ENCODE measurements at places on chromosomes 11 and 22.
A peak's percentile ranks its signal among the peaks of the same experiment; 100 is the strongest.

- DNase-seq, result no peak
Observed at GRCh38 chr22:49286181-49286760, 541.4 kb downstream of the BRD1 start.

GRCh38 chr11:65958291-65958690 lies 3.2 kb upstream of the SART1 start:
- DNase-seq, result no peak

GRCh38 chr22:24954114-24954463 lies 1.6 kb downstream of the KIAA1671 start:
- DNase-seq, result no peak

DNA sequence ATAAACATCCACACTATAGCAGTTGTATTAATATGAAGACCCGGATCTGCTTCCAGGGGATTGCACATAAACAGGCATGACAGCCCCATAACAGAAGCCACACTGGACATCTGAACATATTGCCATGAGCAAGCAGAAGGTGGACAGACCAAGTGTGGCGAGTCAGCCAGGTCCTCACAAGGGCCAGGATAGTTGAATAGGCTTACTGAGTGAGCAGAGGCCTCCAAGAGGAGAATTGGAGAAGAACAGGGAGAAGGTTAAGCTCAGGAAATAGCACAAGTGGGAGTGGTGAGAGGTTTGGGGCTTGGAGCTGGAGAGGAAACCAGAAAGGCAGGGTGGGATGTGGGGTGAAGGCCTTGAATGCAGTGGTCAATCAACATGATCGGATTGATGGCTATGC lies 10.8 kb downstream of the SLC35C1 start:
- DNase-seq, result no peak

DNA sequence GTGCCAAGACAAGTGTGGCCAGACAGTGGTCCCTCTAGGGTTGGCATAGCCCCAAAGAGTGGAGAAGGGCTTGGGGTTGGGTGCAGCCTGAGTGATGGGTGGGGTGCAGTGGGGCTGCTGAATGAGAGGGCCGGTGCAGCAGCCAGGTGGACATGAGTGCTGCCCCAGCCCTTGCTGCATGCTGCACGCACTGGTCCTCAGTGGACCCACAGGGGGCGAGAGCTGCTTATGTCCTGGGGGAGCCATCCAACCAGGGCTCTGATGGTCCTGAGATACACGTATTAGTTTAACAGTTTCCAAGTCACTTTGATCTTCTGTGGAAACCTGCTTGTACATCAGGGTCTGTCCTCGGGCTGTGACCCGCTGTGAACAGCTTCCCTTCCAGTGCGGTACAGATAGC lies 23.9 kb upstream of the ACR start:
- DNase-seq, result no peak

GRCh38 chr11:4140067-4140636 lies 45.6 kb downstream of the RRM1 start:
- no peak for DNase-seq

GRCh38 chr11:115677190-115677589 lies 173.0 kb upstream of the CADM1 start:
- no peak for DNase-seq

- no peak for DNase-seq
Observed at GRCh38 chr22:37747715-37748100, 50.9 kb downstream of the TRIOBP start.

DNA sequence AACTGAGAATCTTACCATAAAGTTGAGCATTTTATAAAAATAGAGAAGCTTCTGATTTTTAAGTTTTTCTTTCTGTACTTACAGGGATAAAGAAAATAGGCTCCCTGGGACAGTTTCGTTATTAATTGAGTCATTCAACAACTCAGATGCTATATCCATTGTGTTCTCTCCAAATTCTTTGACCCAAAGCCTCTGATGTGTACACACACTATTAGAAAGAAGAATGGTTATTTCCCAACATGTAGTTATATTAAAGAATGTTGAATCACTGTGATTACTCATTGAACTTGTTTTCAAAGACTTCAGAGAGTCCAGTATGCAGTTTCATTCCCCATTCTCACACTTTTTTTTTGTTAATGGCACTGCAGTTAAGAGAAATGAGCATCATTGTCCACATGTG lies 734.3 kb upstream of the ARHGAP42 start:
- DNase-seq, result no peak

DNA sequence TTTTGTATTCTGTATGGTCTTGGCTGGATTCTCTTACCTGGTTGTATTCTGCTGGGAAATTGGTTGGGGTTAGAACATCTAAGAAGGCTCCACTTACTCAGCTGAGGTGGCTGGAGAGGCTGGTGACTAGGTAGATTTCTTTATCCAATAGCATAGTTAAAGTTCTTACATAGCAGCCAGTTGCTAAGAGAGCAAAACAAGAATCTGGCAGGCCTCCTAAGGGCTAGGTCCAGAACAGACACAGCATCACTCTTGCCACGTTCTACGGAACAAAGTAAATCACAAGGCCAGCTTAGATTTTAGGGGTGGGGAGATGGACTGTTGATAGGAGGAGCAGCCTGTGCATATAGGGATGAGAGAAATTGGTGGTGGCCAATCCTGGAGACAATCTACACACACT lies 141.3 kb upstream of the CCDC90B start:
- no peak for DNase-seq

- no peak for DNase-seq
Observed at GRCh38 chr11:33730716-33731115, 5.5 kb downstream of the CD59 start.

DNA sequence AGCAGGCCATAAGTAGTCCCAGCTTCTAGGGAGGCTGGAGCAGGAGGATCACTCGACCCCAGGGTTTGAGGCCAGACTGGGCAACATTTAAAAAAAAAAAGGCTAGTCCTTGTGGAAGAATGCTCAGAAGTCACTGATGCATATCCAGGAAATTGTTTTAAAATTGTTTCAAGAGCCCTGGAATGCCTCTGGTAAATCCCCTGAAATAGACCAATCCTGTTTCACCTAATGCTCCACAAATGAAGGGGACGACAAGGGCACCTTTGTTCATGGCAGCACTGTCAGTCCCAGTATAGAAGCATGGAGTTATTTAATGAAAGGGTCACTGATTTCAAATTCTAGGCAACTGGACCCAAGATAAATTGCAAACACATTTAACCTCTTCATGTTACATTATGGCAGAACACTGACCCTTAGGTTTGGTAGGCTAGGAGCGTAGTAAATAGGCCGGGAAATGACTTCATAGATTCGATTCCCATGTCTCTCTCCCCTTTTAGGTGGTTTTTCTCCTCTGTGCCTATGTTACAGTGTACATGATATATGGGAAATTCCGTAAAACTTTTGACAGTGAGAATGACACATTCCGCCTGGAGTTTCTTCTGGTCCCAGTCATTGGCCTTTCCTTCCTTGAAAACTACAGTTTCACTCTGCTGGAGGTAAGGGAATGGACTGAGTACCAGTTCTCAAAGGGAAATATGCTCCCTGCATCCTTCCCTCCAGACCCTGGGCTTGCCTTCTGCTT lies 11.4 kb downstream of the KDELR3 start:
- no peak for DNase-seq

DNA sequence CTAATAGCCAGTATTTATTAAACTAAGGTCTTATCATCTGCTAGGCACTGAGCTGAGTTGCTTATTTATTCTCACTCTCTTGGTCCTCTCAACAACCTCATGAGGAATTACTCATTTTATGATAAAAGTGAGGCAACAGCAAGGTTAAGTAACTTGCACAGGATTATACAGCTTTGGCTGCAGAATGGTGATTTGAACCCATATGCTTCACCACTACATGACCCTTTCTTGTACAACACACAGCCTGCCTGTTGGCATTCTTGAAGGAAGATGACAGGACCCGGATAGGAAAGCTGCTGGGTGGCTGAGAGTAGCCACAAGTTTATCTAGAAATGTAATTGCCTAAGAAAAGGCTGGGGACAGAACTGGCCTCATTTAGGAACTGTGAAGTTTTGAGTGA lies 5.3 kb upstream of the PARVA start:
- no peak for DNase-seq

- no peak for DNase-seq
Observed at GRCh38 chr22:45582236-45582954, 79.7 kb downstream of the FBLN1 start.

DNA sequence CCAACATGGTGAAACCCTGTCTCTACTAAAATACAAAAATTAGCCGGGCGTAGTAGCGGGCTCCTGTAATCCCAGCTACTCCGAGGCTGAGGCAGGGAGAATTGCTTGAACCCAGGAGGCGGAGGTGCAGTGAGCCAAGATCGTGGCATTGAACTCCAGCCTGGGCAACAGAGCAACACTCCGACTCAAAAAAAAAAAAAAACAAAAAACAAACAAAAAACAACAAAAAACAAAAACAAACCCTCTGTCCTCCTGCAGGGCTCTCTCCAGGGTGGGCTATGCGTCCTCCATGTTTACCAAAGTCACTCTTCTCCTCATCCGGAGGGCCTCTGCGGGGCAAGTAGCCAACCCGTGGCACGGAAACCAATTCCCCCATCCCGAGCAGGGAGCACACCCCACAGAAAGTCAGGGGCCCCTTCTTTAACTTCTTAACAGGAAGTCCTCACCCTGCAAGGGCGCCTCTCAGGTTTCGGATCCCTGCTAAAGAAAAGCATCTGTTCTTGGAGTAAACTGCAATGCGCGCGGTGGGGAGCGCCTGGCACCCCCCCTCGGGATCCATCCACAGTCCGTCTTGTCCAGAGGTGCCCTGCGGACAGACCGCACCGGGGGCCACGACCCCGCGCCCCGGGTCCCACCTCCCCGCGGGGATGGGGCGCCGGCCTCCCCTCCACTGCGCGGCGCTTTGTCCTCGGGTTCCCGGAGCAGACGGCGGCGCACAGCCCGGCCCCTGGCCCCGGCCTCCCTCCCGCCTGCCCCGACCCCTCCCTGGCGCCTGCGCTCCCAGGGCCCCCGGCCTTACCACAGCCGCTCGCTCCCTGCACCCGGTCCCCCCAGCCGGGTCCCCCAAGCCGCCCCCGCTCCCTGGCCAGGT lies 712 bp downstream of the CERK start:
- DNase-seq, result no peak

DNA sequence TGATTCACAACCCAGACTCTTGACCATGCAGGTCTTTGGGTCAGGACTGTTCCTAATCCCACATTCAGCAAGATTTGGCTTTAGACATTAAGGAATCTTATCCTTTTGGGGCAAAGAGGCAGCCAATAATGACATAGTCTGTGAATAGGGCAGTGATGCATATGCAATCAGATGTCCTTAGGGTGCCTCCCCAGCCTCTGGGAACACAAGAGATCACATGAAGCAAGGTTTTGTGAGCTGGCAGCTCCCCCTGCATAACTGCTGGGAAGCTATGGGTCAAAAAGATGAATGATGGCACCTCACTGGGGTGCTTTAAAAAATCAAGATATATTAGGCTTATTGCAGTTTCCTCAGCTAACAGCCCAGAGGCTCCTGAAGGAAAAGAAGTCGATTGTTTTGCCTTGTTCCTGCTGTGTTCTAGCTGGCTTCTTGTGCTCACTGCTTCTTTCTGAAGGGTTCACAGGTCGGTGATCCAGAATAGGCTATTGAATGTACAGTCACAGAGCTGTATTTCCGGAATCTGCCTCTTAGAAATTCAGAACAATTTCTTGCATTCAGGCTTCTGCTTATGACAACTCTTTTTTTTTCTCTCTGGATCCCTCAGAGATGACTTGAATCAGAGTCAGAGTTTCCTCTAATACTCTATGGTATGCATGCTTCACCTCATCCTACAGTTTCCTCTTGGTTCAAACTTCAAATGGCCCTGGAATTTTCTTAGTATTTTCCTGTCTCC lies 31.7 kb downstream of the INSC start:
- no peak for DNase-seq

DNA sequence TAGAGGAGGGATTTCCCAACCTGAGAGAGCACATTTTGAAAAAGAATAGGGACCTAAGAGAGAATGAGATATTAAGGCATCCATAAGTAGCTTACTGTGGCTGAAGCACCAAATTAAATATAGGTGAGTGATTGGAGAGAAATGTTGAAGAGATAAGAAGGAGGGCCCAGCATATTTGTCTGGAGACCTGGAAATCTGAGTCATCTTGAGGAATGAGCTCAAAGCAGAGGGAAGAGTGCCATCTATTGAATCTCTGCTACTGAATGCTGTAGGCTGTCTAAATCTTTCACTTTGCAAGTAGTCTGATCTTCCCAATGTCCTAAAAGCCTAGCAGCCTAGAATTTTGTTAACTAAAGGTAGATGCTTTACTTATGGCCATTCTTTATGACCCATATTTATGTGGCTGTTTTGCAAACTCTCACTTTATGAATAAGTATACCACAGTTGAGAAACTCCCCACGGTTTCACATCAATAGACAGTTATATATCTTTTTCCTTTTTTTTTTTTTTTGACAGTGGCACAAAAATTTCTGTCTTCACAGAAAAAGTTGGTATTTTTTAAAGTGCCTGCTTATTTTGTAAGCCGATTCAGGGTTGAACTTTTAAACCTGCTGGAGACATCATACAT lies 2093.5 kb downstream of the LRRC4C start:
- DNase-seq, result no peak

DNA sequence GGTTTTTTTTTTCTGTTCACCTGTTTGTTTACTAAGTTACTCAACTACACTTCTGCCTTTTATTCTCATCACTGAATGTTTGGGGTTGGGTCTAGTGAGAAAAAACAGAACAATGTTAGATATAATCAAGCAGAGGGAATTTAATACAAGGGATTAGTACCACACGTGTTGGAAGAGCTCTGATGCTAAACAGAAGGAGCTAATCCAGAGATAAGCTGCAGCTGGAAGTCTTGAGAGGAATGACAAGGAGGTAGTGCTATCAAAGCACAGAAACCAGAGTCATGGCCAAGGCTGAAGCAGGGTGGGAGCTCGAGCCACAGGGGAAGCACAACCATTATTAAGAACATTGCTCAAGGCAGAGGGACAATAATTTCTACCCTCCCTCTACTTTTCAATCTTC lies 604.1 kb upstream of the ANO5 start:
- no peak for DNase-seq

GRCh38 chr11:13939961-13940906 lies 22.3 kb upstream of the SPON1 start:
- DNase-seq, result no peak

- DNase-seq, result no peak
Observed at GRCh38 chr22:44669561-44669976, 32.4 kb upstream of the PRR5 start.

- no peak for DNase-seq
Observed at GRCh38 chr11:134413043-134413825, 1.2 kb upstream of the B3GAT1 start.

DNA sequence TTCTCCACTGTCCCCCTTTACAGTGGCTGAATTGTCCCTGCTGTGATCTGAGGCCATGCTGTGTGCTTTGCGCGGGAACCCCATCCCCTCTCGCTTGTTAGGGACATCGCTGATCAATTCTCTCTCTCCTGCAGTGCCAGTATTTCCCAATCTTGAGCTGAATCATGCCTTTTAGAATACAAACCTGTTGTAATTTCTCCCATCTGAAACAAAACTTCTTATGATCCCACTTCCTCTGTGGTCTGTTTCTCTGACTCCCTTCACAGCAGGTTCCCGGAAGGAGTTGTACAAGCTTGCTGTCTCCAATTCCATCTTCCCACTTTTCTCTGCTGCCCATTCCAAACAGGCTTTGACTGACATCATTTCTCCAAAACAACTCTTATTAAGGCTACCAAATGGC lies 16.8 kb downstream of the ADAMTS15 start:
- no peak for DNase-seq

GRCh38 chr22:35489239-35489638 lies 51.4 kb upstream of the RASD2 start:
- DNase-seq, result no peak

- peak; percentile 0 for DNase-seq
Observed at GRCh38 chr11:116601814-116602636, 170.8 kb downstream of the BUD13 start.

GRCh38 chr11:47408598-47409439 lies 429 bp downstream of the SLC39A13 start:
- DNase-seq, result peak; percentile 59

Data from retinal pigment epithelial cell (primary cell).